NCI-H446 treated with DMSO at 0.1 percent for 48 hours (cell line): ENCODE measurements at places on chromosomes 5 and 9.
A peak's percentile ranks its signal among the peaks of the same experiment; 100 is the strongest.

GRCh38 chr9:35731415-35732184, 395 bp downstream of the TLN1 start:
- no peak for DNase-seq

GRCh38 chr9:78280982-78281668, 15.8 kb upstream of the PSAT1 start:
- peak; percentile 22 for DNase-seq

GRCh38 chr5:156087577-156088110, 239.3 kb upstream of the SGCD start:
- no peak for DNase-seq

GRCh38 chr9:129331772-129332500, 153.9 kb upstream of the IER5L start:
- no peak for DNase-seq

- DNase-seq: peak; percentile 58
Observed at GRCh38 chr5:52177193-52177592, 610.5 kb upstream of the ITGA1 start.

- DNase-seq: no peak
Observed at GRCh38 chr5:172377856-172378255, 76.5 kb downstream of the SH3PXD2B start.

GRCh38 chr5:143471666-143472464, 68.4 kb upstream of the NR3C1 start:
- no peak for DNase-seq

DNA sequence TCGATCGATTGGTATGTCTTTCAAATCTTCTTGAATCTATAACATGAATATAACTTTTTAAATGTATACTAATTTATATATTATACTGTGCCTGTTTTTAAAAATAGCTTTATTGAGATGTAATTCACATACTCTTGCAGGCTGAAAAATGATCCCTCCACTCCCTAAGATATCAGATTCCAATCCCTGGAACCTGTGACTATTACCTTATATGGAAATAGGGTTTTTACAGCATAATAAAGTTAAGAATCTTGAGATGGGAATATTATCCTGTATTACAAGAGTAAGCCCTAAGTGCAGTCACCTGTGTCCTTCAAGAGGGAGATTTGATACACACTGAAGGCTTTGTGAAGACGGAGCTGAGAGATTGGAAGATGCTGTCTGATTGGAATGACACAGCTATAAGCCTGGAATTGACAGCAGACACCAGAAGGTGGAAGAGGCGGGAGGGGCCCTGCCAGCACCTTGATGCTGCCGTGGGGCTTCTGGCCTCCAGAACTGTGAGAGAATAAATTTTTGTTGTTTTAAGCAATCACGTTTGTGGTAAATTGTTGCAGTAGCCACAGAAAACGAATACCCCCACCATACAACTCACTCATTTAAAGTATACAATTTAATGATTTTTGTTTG, 161.3 kb downstream of the RMI1 start:
- DNase-seq: no peak

GRCh38 chr9:19875291-19875920, 86.6 kb upstream of the SLC24A2 start:
- DNase-seq: peak; percentile 3

DNA sequence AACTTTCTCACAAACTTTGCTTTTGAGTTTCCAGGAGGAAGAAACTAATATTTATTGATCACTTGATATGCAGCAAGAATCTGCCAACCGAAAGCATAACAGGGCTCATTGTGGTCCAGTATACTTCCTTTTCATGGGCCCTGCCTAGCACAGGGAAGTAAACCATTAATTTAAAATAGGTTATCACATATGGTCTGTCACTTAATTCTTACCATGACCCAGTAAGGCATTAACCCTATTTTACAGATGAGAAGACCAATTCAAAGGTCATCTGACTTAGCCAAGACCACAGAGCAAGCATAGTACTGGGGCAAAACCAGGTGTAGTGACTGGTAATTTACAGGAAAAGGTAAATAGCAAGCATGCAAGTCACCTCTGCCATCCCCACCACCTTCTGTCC, 336.9 kb upstream of the DMAC1 start:
- no peak for DNase-seq

GRCh38 chr5:68296895-68297294, 81.3 kb downstream of the PIK3R1 start:
- no peak for DNase-seq

- no peak for DNase-seq
Observed at GRCh38 chr5:135823881-135824280, 10.6 kb upstream of the SLC25A48 start.
